ENCODE measurements at places on chromosomes 4 and X. TPM values are rescaled to one million over a fixed set of nuclear protein-coding genes. Genes with fewer than 3 reads are reported as not detected.

STK26 gene
- polyA plus RNA-seq = 9.2 TPM

NOX1 gene
- not detected for polyA plus RNA-seq

TRAM1L1 gene
- polyA plus RNA-seq = 1.2 TPM

GAGE13 gene
- polyA plus RNA-seq = not detected

MAGT1 gene
- 36.4 TPM for polyA plus RNA-seq

HAUS3 gene
- polyA plus RNA-seq = 16.4 TPM
